ENCODE measurements at places on chromosomes 1 and 21.

DNA sequence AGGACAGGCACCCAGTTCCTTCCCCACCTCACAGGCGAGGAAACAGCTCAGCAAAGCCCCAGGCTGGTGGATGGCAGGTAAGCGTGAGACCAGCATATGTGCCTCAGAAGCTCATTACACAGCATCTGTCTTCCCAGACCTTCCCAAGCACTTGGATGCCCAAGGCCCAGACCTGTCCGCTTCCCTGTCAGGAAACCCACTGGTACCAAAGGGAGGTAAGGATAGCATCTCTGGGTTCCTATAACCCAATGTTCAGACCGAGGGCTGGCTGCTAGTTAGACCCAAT, 3.3 kb downstream of the POFUT2 start:
- DNase-seq: no peak

- no peak for DNase-seq
Measured at GRCh38 chr1:203657748-203658134, 31.1 kb downstream of the ATP2B4 start.

DNA sequence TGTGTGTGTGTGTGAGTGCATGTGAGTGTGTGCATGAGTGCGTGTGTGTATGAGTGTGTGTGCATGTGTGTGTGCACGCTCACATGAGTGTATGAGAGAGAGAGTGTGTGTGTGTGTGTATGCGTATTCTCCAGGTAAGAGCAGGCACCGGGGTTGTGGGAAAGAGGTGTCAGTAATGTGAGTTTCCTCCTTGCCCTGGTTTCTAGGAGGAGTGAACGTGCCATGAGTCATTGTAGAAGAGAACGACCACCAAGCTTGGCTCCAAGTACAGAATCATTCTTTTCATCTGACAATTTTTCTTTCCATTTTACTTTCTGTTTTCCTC, 79.1 kb downstream of the POFUT2 start:
- DNase-seq: no peak

DNA sequence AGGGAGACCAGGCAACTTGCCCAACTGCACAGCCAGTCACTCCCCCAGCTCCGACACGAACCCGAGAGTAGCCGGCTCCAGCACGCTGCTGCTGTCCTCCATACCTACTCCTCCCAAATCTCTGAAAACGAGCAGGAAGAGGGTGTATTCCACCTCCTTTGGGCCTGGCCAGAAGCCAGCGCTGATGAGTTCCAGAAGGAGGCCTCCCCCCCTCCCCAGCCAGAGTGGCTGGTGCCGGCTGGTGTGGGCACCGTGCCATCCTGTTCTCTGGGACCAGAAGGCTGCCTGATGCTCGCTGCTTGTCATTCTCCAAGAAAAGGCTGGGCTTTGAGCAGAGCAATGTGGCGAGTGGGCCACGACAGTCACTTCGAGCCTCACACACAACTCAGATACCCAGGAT, 22.2 kb downstream of the KCNN3 start:
- DNase-seq: no peak

DNA sequence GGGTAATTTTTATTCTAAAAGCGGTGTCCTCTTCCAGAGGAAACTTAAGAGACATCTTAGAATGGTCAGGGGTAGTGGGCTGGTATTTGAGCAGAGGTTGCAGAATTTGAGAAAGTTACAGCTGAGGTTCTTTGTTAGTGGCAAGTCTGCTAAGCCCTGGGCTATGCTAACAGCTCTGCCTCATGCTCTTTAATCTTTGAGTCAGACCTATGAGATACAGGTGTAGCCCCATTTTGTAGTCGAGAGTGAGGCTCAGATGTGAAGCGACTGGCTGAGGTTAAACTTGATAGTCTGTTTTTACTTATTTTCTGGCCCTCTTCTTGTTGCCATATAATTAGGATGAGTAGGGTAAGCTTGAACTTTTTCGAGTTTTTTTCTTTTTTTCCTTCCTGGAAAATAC, 4.7 kb downstream of the HMGN2 start:
- DNase-seq: no peak

DNA sequence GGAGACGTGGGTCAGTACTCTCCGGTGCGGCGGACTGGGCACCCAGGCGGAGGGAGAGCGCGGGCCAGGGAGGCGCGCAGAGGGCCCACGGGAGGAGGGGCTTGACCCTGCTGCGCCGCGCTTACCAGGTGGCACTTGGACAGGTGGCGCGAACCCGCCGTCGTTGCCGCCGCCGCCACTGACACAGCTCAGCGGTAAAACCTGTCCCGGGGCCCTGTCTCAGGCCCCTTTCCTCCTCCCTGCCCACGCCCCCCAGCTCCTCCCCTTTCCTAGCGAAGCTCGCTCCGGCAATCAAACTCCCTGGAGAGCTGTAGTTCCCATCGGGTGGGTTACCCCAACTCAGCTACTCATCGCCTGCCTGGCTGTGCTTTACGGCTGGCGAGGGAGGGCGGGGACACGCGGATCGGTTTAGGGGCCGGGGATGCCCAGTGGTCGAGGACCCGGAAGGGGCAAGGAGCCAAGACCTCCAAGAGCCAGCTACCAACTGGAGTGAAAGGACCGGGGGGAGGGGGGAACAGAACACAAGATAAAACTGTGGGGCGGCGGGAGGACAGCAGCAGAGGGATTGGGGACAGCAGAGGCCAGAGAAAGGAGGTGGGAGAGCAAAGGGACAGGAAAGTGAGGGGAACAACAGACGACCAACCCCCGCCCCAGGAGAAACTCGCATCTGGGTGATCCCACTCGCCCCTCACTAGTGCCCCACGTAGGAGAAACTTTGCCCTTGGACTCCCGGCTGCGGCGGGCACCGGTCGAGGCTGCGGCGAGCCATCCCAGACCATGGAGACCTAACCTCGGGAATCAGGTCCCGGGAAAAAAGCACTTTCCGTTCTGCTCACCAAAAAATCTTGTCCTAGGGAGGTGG, 2.9 kb downstream of the GFI1 start:
- DNase-seq: peak; percentile 46

DNA sequence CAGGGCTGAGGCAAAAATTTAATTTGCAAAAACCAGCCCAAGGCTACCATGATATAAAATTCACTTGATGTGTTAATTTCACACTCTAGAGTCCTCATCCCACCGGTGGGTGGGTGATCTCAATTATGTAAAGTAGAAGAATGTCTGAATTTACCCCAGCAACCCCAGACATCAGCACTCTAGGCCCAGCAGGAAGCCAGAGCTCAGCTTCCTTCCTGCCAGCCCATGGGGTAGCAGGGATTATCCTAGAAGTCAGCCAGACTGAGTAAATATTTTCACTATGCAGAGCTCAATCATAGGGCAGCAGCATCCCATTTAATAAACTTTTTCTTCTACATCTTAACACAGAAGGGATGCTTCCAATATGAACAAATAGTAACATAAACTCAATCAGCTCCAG, 71.0 kb downstream of the SIPA1L2 start:
- no peak for DNase-seq

GRCh38 chr1:86640161-86640670, 64.2 kb upstream of the SH3GLB1 start:
- DNase-seq: no peak

- DNase-seq: no peak
Measured at GRCh38 chr1:180184041-180184440, 29.4 kb downstream of the QSOX1 start.

DNA sequence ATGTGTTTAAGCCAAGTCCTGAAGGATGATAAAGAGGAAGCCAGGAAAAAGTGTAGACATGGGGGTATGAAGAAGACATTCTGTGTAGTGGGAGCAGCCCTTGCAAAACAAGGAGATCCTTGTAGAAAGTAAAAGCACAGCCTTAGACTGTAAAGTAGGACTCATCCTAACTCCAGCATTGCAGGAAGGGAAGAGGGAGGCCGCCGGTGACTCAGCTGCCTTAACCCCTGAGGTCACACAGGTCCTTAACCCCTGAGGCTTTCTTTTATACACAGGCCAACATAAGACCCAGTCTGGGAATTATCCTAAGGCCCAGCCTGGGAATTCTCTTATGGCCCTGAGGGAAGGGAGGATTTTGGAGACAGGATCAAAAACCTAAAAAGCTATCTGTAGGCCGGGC, 18.0 kb downstream of the PGM1 start:
- DNase-seq: no peak

GRCh38 chr1:24203404-24203803, 16.3 kb upstream of the IFNLR1 start:
- no peak for DNase-seq

GRCh38 chr1:63679076-63679475, 85.9 kb downstream of the PGM1 start:
- DNase-seq: no peak

DNA sequence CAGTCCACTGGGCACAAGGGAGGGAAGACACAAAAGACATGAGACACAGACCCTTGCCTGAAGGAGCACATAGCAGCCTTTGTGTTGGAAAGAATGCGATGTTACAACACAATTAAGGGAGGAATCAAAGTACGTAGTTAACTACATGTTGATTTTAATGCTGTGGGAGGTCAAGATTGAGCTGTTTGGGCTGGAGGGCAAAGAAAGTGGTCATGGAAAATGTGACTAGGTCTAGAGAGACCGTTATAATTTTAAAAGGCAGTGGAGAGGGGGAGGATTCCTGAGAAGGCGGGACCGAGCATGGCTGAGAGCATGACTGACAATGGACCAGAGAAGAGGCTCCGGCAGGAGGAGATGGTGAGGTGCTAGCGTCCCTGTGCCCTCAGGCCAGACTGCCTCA, 111.8 kb upstream of the ATP1A1 start:
- no peak for DNase-seq

DNA sequence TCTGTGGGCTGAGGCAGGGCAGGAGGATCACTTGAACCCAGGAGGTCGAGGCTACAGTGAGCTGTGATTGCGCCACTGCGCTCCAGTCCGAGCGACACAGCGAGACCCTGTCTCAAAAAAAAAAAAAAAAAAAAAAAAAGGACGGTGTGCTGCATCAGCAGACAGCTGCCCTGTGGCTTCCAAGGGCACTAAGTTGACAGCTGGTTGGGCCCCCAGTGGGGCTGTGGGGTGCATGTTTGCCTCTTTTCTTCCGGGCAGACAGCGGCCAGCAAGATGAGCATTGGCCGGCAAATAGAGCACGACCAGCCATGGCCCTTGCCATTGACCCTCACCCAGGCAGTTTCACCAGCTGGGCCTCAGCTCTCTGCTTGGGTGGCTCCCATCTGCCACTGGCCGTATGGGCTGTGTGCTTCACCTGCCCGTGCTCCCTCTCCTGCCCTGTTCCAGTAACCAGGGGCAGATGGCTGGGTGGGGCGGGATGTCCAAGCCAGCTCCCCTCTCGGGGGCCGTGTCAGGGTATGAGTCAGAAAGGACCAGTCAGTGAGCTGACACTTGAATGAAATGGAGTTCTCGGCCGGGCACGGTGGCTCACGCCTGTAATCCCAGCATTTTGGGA, 12.3 kb upstream of the SLC25A34 start:
- DNase-seq: no peak

DNA sequence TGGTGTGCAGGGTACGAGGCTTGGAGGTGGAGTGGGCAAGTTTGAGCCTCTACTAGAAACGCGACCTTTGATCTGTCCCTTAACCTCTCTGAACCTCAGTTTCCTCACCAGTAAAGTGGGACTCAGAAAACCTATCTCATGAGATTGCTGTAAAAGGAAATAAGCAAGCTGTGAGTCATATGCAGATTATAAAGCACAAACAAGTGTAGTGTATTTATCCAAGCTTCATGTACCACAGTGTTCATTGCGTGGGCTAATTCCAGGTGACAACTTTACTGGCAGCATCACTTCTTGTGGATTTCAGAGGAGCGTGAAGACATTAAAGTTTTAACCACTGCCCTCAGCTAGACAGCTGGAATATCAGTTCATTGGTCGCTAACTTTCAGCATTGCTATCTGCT, 44.4 kb downstream of the ZNF697 start:
- no peak for DNase-seq

GRCh38 chr21:42676808-42677207, 23.4 kb downstream of the PDE9A start:
- DNase-seq: no peak

DNA sequence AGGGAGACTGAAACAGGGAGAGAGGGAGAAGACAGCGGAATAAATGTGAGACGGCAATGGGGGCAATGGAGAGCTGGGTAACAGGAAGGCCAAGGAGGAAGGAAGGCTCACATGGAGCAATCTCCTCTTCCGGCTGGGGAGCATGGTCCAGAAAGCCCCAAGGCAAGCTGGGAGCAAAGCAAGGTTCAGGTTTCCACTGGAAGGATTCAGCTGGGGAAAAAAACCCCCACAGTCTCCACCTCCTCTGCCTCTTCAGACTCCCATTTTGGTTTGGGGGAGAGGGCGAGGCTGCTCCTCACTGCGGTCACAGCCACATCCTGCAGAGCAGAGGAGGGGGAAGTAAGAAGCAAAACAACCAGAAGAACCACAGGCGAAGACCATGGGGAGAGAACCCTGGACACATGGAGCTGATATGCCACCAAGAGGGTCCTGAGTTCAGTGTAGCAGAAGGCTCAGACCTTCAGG, 650 bp downstream of the TNFAIP8L2 start:
- DNase-seq: peak; percentile 67

DNA sequence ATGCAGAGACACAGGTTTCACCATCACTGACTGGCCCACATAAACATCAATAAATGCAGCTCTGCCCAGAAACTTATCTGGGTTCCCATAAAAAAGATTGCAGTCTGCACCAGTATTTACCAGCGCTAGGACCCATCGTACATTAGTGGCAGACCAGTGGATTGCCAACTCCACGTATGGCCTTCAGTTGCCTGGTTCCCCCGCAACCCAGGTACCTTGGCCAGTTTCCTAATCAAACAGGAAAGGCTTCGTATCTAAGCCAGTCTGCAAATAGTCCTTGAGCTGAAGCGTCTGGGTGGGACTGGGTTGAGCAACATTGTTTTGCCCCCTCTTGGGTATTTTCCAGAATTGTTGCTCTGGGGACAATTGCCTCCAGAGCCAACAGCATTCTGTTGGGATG, 1639.3 kb downstream of the MRPL39 start:
- no peak for DNase-seq

GRCh38 chr1:13652238-13652637, 47.8 kb upstream of the PRDM2 start:
- DNase-seq: no peak

DNA sequence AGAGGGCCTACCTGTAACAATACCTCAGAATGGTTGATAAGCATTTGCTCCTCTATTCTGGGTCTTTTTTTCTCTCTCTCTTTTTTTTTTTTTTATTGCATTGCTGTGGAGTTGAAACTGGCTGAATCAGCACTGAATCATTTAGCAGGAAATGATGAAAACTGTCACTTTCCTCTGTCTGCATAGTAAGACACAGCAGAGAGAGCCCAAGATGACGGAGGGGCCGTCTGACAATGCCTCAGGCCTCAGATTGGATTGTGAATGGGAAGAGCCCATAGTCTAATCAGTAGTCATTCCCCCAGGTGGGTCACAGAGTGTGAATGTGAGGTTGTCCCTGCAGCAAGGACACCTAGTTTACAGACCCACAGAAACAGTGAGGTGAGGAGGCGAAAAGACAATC, 193.2 kb upstream of the PLXNA2 start:
- no peak for DNase-seq

- no peak for DNase-seq
Measured at GRCh38 chr1:18628511-18628910, 2.1 kb upstream of the PAX7 start.
